ENCODE measurements at places on chromosomes 16 and 17. TPM values are rescaled to one million over a fixed set of nuclear protein-coding genes. Genes with fewer than 3 reads are reported as not detected.

DNA sequence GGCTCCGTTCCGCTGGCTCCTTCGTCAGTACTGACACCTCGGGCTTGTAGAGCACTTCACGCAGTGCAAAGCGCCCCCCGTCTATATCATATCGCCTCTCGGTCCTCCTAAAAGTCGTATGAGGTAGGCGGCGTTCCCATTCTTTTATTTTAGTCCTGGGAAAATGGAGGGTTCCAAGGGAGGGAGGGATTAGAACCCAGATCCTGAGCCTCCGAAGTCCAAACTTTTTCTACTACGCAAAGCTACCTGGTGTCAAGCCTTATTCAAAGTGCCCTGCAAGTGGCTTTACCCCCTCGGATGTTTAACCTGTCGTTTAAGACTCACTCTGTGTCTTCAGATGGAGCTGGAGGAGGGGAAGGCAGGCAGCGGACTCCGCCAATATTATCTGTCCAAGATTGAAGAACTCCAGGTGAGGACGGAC, 348 bp upstream of the FTSJ3 start:
- DNase-seq, result no peak

DNA sequence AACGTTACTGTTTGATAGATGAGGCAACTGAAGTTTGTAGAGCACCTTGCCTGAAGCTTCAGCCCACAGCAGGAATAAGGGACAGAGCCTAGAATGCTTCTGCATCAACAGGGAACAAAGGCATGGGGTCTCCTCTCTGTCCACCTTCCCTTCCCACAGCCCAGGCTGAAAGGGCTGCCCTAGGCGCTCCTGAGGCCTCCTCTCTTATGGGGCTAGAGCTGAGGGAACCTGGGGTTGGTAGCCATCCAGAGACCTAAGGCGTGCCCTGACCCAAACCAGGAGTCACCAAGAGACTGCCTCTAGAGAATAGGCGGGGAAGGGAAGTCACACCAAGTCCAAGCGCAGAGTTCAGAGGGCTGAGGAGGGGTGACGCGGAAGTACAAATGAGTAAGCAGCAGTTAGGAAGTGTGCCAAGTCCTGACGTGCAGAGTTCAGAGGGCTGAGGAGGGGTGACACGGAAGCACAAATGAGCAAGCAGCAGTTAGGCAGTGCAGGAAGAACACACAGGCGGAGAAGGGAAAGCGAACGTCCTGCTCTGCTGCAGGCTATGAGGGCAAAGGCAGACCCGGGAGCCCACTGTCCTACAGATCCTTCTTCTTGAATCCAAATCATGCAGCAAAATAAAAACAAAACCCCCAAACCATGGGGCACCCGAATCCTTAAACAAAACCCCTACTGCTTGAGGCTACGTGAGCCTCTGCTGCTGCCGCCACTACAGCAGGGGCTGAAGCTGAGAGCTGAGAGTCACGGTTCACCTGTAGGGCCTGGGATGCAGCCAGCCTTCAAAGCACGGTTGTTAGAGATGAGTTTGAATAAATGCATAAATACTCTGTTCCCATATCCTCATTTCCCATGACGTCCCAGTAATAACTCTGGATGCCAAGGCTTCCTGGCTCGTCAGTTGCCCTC, 2.7 kb upstream of the SPG7 start:
- peak; percentile 84 for DNase-seq

TMED6 gene
- not detected for total RNA-seq

SBK1 gene
- 0.23 TPM for total RNA-seq

DNA sequence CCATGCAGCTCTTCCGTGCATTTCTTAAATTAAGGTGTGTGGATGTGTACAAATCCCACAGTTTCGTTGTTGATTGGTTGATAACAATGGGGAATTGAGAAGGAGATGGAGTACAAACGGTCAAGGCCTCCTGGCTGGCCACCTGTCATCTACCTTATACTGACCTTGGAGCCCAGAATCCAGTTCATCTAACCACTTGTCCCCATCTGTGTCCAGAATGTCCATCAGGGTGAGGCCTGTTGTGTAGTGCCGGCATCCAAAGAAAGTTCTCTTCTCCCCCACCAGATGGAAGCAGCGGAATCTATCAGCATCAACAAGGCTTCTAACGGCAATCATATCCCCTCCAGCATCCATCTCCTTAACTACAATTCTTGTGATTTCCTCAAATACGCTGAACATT, 1.5 kb downstream of the GSDMB start:
- no peak for DNase-seq

TMEM114 gene
- not detected for total RNA-seq

KCNAB3 gene
- total RNA-seq, result 2.1 TPM

GRCh38 chr16:88977812-88978607, 1.0 kb upstream of the CBFA2T3 start:
- no peak for DNase-seq

CCL17 gene
- total RNA-seq, result not detected

DNA sequence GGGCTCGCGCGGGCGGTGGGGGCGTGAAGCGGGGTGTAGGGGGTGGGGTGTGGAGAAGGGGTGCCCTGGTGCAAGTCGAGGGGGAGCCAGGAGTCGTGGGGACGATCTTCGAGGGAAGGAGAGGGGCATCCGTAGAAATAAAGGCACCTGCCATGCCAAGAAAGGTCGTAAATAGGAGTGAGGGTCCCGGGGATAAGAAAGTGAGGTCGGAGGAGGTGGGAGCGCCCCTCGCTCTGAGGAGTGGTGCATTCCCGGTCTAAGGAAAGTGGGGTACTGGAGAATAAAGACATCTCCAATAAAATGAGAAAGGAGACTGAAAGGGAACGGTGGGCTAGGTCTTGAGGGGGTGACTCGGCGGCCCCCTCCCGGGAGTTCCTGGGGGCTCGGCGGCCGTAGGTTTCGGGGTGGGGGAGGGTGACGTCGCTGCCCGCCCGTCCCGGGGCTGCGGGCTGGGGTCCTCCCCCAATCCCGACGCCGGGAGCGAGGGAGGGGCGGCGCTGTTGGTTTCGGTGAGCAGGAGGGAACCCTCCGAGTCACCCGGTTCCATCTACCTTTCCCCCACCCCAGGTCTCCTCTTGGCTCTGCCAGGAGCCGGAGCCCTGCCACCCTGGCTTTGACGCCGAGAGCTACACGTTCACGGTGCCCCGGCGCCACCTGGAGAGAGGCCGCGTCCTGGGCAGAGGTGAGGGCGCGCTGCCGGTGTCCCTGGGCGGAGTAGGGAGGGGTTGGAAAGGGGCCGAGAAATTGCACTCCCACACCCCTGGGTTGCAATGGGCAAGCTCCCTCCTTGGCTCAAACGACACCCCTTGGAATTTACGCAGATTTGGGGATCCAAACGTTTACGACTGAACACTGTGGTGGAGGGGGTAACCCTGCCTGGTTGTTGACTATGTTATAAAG, 888 bp downstream of the CDH1 start:
- DNase-seq, result no peak

SMTNL2 gene
- total RNA-seq, result not detected

DNA sequence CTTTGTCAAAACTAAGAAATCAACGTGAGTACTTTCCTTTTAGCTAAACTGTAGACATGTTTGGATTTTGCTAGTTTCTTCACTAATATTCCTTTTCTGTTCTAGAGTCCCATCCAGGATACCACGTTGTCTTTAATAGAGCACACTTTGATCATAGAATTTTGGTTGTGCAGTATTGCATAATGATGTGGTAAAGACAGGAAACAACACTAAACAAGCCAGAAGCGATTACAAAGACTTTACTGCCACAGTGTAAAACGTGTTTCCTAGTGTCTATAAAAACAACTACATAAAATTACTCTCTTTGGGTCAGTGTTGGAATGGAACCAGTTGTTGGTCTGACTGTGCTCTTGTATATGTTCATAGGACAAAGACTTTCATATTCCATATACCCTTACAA, 19.3 kb downstream of the SHISA9 start:
- no peak for DNase-seq

- no peak for DNase-seq
Observed at GRCh38 chr17:17355426-17355825, 52.3 kb downstream of the NT5M start.

DNA sequence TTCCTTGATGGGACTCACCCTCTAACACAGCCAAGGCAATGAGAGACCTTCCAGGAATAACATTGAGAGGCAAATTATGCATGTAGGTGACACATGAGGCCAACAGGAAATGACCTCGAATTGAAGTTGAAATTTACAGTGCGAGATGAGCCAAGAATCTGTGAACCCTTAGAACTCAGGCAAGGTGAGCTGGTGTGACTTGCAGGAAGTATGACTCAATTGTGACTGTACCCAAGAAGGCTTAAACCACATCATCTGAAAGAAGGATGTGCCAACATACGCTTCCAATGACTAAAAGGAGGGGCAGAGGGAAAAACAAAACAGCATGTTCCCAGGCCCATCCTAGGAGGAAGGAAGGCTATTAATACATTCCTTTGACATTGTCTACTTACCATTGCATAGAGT, 44.8 kb downstream of the PITPNC1 start:
- DNase-seq, result no peak

GRCh38 chr17:6366221-6366666, 68.7 kb downstream of the AIPL1 start:
- no peak for DNase-seq

DNA sequence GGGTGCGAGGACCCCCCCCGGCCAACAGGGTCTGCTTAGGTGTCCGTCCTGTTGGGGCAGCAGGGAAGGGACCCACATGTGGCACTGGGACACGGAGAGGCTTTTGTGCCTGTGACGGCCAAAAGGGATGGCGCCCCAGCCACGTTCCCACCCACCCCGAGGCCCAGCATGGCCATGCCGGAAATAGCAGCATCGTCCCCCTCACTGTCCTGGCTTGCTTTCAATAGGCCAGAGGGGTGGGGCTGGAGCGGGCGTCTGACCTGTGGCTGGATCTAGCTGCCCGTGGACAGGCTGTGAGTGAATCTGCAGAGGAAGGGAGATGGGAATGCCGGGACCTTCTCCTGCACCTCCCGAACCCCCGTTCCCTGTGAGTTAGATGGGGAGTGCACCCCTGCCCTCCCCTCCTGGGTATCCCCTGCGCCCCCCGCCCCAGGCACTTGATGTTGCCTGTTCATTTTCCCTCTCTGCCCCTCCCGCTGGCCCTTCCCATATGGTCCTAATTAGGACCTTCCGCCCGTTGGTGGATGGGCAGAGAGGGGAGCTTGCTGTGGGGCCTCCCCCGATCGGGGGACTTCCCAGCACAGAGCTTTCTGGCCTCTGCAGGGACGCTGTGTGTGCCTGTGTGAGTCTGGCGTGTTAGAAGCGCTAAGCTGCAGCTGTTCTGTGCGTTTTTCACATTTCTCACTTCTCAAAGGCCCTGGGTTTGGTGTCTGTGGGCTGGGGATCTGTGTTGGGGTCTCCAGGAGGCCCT, 292.8 kb downstream of the SEC14L1 start:
- DNase-seq, result no peak

Data from glomerular endothelial cell (primary cell).